BE2C (cell line): ENCODE measurements at places on chromosomes 1 and 21.
A peak's percentile ranks its signal among the peaks of the same experiment; 100 is the strongest.

DNA sequence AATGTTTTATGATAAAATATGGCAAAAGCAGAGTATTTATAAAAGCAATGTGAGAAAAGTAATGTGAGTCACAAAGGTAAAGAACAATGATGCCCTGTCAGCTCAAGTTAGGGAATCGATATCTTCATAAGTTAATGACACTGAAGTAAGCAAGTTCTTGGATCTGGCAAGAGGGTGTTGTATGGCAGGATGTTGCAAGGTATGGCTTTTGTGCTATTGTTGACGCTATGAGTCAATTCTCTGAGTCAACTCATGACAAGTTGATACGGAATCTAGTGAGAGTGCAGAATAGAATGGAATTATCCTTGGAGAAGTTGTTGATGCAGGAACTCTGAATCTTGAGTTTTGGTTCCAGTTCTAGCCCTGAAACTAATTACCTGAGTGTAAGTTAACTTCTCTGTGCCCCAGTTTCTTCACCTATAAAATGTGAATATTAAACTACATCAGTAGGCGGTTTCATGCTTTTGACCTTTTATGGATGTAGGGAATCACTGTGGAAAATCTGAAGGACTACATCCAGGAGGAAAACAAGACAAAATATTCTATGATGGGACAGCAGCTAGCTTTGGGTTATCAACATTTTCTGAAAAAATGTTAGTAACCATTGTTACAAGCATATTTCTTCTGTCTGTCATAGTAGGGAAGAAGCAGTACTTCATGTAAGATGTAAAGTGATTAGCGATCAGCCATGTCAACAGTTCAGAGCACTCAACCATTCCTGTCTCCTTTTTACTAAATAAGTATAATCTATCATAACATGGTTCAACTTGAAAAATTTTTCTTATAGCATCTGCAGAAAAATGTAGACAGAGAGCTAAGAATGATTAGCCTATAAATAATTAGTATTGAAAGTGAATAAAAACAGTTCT, 96.9 kb downstream of the ATP6V1G3 start:
- DNase-seq, result no peak

DNA sequence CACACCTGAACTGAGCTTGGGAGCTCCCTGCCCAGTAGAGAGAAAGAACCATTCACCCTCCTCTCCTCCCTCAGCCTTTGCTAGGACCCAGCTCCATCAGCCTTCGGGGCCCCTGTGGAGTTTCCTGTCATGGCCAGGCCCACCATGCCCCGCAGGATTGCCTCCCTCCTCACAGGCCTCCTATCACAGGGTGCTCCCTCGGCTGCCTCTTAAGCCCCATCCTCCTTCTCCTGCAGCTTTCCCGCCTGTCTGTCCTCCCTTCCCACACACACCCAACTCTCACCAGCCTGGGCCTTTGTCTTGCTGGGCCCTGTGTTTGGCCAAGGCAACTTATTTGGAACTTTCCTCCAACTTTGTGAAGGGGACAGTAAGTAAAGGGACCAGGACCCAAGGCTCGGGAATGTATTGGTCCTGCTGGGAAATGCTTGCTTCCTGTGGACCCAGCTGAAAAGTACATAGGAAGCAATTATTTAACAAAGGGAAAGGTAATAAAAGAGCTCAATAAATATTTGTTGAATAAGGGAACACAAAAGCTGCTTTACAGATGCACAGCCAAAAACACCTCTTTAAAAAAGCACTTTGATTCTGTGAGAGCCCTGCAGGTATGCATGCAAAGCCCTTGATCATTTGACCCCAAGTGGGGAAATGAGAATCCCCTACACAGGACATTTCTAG, 31.6 kb upstream of the TENT5C start:
- no peak for DNase-seq

GRCh38 chr1:101044259-101044658, 18.7 kb upstream of the DPH5 start:
- no peak for DNase-seq

GRCh38 chr1:233109096-233109495, 158.7 kb downstream of the NTPCR start:
- DNase-seq, result no peak

GRCh38 chr1:151961833-151962232, 31.8 kb downstream of the S100A10 start:
- no peak for DNase-seq

DNA sequence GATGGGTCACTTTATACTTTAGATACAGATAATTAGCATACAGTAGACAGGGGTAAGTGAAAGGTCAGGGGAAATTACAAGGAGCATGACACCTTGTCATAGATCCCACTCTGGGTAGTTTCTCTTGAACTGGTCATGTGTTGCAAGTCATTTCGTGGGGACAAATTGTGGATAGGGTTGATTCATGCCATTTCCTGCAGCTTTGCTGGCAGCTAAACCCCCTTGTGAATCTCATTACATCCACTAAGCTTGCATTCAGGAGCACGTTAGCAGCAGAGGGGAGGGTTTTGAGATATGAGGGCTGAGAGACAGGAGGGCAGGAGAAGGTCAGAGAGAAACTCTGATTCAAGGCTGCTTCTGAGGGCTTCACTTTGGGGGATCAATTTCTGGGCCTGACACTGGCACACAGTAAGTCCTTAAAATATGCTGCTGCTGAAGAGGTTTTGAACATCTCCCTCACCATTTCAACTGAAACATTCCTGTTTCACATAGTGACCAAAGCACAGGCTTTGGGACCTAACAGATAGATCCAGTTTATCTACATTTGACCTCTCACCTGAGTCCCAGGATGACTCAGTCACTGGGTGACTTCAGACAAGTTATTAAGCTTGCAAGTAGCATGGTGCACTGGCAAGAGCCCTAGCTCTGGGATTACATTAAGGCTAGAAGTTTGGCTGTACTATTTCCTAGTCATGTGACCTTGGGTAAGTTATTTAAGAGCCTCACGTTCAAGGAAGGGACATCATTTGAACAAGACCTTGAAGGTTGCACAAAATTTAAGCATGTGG, 206.0 kb upstream of the USP24 start:
- DNase-seq, result no peak

DNA sequence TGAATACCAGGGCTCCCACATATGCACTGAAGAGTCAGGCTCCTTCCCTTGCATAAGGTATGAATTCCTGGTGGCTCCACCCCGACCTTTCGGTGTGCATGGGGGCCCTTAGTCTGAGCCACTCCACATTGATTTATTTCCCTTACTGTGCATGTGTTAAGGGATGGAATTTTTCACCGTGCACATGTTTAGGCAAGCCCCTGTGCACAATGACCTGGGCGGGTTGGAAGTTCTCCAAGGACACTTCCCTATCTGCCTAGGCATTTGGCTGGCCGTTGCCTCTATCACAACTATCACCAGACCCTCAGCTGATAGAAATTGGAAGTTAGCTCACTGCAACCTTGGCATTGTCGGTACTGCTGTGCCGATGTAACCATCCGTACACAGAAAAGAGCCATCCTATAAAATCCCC, 9.7 kb downstream of the S100A6 start:
- DNase-seq, result peak; percentile 73

GRCh38 chr1:178542554-178543289, 29.8 kb downstream of the TEX35 start:
- DNase-seq, result peak; percentile 84

DNA sequence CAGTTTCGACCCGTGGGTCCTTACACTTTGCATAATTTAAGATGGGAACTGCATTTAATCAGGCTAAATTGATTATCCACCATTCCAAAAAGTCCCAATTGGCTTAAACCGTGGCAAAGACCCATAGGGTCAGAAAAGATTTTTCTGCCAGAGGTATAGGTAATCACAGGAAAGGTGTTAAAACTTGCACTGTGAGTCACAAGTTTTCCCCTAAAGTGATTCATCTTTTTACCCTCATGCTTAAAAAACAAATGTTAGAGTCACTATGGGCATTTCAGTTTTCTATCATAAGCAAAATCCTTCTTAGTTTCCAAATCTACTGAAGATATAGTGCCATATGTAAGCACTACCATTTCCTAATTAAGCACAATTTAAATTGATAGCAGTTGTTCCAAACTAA, 1079.8 kb downstream of the ADGRL2 start:
- DNase-seq, result no peak

DNA sequence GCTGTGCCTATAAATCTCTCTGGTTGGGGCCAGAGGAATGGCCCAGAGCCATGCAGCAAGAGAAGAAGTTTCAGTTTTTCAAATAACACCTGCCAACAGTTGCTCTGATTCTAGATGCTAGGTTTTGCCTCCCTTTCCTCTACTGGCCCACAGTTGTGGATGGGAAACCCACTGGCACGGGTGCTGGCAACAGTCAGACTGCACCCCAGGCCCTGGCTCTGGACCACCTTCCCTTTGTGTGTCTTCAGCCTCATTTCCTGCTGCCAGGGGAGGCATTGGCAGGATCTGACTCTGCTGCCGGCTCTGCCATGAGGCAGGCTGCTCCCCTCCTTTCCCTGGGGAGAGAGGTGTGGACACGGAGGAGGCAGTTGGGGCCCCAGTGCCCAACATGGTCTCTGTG, 142.0 kb downstream of the IGSF21 start:
- no peak for DNase-seq

GRCh38 chr1:48767975-48768510, 8.6 kb downstream of the BEND5 start:
- DNase-seq, result no peak

DNA sequence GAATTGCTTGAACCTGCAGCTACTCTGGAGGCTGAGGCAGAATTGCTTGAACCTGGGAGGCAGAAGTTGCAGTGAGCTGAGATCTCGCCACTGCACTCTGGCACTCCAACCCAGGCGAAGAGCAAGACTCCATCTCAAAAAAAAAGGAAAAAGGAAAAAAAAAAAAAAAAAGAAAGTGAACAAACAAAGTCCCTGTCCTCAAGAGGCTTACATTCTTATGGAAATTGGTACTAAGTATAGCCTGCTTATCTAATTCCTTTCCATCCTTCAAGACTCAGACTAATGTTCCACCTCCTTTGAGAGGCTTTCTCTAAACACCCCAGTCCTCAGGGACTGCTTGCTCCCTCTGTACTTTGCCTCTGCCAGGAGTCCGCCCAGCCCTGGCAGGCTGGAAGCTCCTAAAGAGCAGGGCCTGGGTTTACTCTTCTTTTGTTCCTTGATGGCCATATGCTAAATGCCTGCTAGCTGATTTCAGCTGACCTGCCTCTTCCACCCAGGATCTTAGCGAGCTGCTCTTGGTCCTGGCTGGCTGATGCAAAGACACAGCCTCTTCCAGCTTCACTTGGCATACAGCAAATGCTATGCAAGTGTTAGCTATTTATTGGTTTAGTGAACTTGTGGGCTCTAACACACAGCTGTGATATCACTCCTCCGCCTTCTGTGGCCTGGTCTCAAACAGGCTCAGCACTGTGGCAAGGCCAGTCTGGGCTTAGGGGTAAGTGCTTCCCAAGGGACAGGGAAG, 9.8 kb downstream of the SLC9A1 start:
- peak; percentile 47 for DNase-seq

GRCh38 chr1:159009704-159010361, at the start of gene IFI16:
IFI16 (plus strand) TSS chr1:159009907; CDS start chr1:159014681, 4,774 bp downstream.
- no peak for DNase-seq

DNA sequence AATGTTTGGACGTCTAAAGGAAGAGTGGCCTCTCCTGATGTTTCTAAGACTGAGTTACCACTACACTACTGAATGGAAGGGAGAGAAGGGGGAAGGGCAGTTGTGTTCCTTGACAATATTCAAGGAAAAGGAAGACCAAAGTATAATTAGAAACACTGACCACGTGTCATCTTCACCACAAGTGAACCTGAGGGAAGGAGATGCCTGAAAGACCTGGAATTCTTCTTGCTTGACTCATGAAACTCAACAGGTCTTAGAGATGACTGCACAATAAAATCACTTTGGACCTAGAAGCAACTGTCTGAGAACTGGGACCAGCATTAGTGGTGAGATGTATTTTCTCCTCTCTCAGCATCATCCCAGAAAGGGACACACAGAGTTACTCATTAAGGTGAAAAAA, 56.7 kb downstream of the PTPN14 start:
- DNase-seq, result no peak

DNA sequence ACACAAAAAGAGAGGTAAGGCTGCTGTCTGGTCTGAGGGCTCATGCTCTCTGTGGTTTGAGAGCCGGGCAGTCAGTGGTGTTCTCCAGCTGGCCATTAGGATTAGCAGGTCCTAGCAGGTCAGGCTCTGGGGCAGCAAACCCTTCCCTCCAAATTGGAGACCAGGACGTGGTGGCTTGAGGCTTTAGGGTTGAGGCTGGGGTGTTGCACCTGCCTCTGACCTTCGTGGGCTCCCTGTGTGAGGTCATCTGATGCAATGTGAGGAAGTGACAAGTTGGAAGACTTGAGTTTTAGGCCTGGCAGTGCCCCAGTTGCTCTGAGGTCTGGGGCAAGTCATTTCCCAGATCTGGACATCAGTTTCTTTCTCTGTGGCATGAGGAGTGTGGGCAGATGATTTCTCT, 24.4 kb downstream of the SZRD1 start:
- DNase-seq, result no peak

- peak; percentile 14 for DNase-seq
These were observed 48.1 kb downstream of the ELAPOR1 start for GRCh38 chr1:109161858-109162606.

GRCh38 chr1:84611796-84612195, 37.6 kb upstream of the CTBS start:
- DNase-seq, result no peak

DNA sequence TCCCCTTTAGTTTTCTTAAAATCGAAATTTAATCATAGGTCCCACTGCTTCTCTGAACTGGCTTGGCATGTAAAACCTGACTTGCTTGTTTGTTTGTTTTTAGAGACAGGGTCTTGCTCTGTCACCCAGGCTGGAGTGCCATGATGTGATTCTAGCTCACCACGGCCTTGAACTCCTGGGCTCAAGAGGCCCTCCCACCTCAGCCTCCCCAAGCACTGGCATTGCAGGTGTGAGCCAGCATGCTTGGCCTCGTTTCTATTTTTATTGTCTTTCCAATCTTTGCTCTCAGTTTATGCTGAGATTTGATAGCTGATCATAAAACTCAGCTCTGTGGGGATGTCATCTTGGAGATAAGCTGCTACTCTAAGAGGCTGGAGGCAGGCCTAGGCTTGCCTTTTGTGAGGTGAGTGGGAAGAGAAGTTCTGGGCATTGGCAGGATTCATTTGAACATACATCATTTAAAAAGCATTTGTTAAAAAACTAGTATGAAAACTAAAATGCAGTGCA, 51.5 kb upstream of the GCLM start:
- DNase-seq, result no peak

- DNase-seq, result no peak
These were observed 2.6 kb downstream of the CLCA1 start for GRCh38 chr1:86471291-86471690.
